Renal pelvis (tissue), 12 donors: ENCODE measurements at places on chromosomes 6 and 20. TPM values are rescaled to one million over a fixed set of nuclear protein-coding genes. Genes with fewer than 3 reads are reported as not detected.

GRCh38 chr6:40948570-40948969, 90.5 kb downstream of the UNC5CL start:
- DNase-seq: no peak

- DNase-seq: no peak
Observed at GRCh38 chr6:132954936-132955335, 140.6 kb downstream of the RPS12 start.

DNA sequence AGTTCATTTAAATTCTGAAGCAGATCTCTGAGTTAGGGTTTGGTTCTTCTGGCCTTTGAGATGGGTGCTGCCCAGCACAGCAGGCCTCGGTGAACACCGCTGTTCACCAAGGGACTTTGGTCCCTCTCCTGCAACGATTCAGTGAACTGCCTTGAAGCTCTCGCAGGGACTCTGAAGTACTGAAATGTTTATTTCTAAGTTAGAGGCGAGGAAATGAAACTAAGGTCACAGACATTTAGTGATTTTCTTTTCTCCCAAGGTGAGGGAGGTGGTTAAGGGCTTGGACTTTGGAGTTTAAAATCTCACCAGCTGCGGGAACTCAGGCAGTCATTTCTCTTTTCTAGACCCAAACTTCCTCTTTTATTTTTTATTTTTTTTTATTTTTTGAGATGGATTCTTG, 26.2 kb downstream of the E2F3 start:
- no peak for DNase-seq

DNA sequence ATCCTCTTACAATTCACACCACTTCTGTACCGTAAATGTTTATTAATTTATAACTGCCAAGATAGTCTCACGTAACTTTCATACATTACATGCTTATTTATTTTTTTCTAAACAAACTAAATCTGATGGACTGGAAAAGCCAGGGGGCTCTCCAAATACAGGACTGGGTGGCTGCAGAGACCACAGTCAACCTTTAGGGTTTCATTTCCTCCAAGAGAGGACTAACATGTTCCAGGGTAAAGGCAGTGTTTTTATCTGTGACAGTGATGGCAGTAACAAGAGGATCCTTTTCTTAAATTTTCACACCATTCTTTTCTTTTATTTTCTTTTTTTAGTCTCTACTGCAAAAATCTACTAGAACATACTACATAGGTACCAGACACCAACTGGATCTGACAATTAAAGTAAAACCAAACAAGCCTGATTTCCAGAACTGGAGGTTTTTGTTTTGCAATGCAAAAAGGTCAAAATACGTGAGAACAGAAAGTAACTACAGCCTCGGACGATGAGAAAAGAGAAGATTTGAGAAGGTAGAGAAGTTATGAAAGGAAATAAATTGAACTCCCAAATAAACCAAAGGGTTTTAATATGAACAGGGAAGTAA, 1.2 kb downstream of the LMBRD1 start:
- no peak for DNase-seq

DNA sequence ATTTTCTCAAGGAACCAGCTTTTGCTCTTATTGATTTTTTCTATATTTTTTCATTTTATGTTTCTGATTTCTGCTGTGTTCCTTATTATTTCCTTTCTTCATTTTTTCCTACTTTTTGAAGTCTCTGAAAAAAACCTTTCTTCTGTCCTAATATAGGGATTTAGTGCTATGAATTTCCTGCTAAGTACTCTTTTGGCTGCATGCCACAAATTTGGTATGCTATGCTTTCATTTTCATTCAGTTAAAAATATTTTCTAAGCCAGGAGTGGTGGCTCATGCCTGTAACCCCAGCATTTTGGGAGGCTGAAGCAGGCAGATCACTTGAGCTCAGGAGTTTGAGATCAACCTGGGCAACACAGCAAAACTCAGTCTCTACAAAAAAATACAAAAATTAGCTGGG, 30.6 kb downstream of the SIRPD start:
- no peak for DNase-seq

DNA sequence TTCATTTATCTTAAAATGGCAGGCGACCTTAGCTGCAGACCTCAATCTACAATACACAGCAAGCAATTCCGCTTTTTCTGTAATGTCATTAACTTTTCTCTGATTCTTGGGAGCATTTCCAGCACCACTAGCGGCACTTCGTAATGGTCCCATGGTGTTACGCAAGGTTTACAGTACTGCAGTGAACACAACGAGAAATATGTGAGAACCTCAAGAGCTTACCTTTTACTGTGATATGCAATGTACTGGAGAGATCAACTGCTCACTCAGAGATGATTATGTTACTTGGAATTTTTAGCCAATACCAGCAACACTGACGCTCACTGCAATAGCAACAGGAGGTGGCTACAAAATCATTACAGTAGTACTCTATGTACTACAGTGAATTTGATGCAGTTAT, 2.8 kb upstream of the CEP43 start:
- DNase-seq: no peak

GRCh38 chr20:38726804-38727606, 2.7 kb downstream of the SLC32A1 start:
- no peak for DNase-seq

DNA sequence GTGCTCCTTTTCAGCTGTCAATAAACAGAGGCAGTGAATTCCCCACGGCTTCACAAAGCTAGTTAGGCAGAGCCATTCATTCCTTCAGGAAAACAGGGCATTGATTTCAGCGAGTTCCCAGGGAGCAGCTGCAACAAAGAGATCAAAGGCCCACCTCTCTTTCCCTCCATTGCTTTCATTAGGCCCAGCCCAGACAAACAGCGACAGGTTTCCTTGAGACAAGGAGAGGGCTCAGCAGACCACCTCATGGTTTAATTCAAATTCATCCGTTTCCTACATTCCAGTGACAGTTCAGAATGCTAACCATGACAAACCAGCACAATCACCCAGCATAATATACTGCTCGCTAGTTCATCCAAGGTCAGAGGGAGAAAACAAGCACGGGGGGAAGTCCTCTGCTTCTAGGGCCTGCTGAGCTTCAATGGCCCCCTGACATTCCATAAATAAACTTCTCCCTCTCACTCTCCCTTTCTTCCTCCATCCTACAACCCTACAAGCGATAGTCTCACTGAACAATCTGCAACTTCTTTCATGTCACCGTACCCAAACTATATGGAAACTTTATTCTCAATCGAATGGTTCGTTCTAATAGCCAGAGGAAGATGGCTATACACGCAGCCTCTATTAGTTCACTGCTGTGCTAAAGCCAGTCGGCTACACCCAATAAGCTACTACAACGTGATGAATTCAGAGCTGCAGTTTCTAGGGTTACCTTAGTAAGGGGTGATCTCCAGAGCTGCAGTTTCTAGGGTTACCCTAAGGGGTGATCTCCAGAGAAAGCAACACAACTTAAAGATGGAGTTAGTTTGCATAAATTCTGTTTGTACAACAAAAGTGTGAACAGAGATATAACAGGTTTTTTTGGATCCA, 34.7 kb downstream of the PLAGL1 start:
- DNase-seq: no peak

GRCh38 chr6:71420095-71420692, 131.6 kb downstream of the OGFRL1 start:
- DNase-seq: no peak

DNA sequence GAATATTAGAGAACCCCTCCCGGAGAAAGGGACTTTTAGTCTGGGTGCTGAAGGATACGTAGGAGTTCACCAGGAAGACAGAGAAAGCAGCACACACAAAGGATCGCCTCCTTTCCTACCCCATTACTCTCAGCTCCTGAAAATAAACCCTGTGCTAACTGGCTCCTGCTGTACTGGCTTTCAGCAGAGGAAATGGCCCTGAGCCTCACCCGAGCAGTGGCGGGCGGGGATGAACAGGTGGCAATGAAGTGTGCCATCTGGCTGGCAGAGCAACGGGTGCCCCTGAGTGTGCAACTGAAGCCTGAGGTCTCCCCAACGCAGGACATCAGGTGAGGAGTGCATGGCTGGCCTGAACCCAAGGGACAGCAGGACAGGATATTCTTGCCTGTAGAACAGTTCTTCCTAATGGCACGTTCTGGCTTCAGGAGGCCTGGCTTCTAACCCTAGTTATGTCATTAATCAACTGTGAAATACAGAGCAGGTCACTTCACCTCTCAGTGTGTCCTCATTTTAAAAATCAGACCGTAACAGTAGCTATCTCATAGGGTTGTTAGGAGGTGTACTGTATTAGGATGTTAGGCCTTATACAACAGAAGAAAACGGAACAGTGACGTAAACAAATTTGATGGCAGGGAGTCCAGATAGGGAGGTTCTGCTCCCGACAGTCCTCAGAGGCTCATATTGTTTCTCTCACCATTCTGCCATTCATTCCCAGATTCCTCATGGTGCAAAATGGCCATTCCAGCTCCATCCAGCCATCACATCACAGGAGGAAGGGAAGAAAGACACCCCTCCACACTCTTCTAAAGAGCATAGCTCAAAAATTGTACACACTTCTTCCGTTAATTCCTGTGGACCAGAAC, 1.8 kb downstream of the RBCK1 start:
- no peak for DNase-seq

GRCh38 chr6:138008791-138009190, 98.4 kb downstream of the PERP start:
- DNase-seq: no peak

- no peak for DNase-seq
Observed at GRCh38 chr6:103629613-103630012, 1230.1 kb downstream of the HACE1 start.

DNA sequence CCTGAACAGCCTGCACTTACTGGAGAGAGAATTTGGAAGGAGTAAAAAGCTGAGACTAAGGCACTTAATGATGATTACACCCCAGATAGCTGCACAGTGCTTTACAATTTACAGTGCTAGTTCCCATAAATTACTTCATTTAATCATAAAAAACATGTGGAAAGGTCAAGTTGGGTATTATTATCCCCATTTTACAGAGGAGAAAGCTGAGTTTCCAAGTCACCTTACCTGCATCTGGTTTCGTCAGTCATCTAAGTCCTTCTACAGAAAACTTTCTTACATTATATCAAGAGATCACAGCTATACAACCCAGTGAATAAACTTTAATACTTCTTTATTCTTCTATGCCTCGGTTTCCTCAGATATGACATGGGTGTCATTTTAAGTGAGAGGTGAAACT, 3.3 kb downstream of the PTPRK start:
- no peak for DNase-seq

DNA sequence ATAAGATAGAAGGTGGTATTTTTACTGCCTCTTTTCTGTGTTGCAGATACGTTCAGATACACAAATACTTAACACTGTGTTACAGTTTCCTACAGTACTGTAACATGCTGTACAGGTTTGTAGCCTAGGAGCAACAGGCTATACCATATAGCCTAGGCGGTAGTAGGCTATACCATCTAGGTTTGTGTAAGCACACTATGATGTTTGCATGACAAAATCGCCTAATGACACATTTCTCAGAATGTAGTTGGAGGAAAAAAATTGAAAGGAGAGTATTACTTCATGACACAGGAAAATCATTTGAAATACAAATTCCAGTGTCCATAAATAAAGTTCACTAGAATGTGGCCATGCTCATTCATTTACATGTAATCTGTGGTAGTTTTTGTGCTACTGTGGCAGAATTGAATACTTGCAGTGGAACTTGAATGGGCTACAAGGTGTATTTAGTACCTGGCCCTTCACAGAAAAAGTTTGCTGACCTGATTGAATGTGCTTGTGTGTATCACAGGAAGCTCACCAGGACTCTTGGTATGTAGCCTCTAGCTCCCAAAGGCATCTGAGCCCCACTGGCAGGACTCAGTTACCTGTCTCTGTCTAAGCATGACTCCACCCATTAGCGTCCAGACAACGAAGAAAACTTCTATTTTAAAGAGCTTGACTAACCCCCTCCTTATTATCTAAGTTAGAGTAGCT, 18.8 kb downstream of the TOP1 start:
- DNase-seq: no peak

GRCh38 chr6:158457616-158458278, 102.1 kb upstream of the TMEM181 start:
- DNase-seq: no peak

DNA sequence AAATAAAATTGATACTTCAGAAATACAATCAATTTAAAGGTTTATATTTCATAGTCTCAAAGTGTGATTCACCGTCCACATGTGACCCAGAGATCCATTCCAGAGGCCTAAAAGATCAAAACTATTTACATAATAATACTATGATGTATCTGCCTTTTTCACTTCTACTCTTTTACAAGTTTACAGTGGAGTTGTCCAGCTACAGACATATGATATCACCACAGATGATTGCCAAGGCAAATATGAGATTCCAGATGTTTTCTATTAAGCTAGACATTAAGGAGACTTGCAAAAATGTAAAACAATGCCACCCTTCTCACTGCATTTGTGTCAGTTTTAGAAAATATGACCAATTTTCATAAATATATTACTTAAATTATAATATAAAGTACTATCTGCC, 443.7 kb downstream of the GJA1 start:
- DNase-seq: no peak

DNA sequence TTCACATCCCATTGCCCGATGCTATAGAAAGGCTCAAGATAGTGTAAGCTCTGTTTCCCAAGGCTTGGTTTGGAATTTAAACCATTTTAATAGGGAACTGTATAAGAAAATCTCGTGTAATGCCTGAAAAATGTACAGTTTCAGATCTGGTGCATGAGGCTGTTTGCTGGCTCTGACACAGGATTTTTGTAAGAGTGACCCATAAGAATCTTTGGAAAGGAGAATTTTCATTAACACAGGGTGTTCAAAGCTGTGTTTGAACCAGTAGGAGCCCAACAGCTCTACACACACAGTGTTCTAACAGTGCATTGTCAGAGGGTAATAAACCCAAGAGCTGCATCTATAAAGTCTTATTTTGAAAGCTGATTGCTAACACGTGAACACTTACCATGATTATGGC, 293.5 kb downstream of the PRL start:
- no peak for DNase-seq

DNA sequence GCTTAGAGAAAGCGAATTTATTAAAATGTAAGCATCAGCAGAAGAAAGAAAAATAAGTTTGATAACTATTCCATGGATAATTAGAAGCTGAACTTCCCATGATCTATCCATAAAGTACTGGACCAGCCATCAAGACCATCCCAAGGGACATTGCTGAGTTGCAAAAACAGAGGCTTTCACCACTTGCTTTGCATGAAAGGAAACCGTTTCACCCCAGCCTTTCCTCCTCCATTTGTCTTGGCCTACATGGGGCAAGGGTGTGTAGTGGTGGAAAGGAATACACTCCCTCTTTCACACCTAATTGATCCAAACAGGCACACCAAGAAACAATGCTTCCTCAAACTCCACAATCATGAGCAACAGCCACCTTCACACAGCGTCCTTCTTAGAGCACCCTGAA, 10.4 kb downstream of the HIVEP2 start:
- DNase-seq: no peak

GRCh38 chr6:6277413-6277812, 43.0 kb downstream of the F13A1 start:
- DNase-seq: no peak

CST5 gene
- 0.30 TPM for polyA plus RNA-seq

GLYATL3 gene
- not detected for polyA plus RNA-seq

ZNF311 gene
- 5.1 TPM for polyA plus RNA-seq

FAM83B gene
- polyA plus RNA-seq: 11.2 TPM

C6orf136 gene
- 25.5 TPM for polyA plus RNA-seq

REPS1 gene
- polyA plus RNA-seq: 60.4 TPM

AURKA gene
- 17.3 TPM for polyA plus RNA-seq

TDP2 gene
- 59.7 TPM for polyA plus RNA-seq

TCF21 gene
- 196 TPM for polyA plus RNA-seq

MCHR2 gene
- not detected for polyA plus RNA-seq
